ENCODE measurements at places on chromosomes 4 and X. TPM values are rescaled to one million over a fixed set of nuclear protein-coding genes. Genes with fewer than 3 reads are reported as not detected.

GRCh38 chr4:129641179-129641578 lies 545.2 kb downstream of the C4orf33 start:
- no peaks in the 10 kb centered on the region for H3K4me1 ChIP-seq
- no peak overlapping the region for H3K27ac ChIP-seq
- no peaks in the 10 kb centered on the region for H3K27me3 ChIP-seq
- H3K4me3 ChIP-seq: no peak overlapping the region
- peak; percentile 33 for DNase-seq

MGARP gene
- 0.22 TPM for total RNA-seq

- no peak for DNase-seq
- no peak overlapping the region for H3K27ac ChIP-seq
- peaks cover 7% of the 10 kb centered on the region for H3K27me3 ChIP-seq
- no peaks in the 10 kb centered on the region for H3K36me3 ChIP-seq
Observed at GRCh38 chr4:10733481-10734062, 49.0 kb upstream of the CLNK start.

OTUD6A gene
- not detected for total RNA-seq

NMU gene
- total RNA-seq: not detected

- no peak for DNase-seq
- no peak overlapping the region for H3K4me3 ChIP-seq
- H3K36me3 ChIP-seq: no peaks in the 10 kb centered on the region
- no peak overlapping the region for H3K27ac ChIP-seq
- no peaks in the 10 kb centered on the region for H3K4me1 ChIP-seq
- no peaks in the 10 kb centered on the region for H3K27me3 ChIP-seq
Observed at GRCh38 chr4:62644372-62644771, 1444.2 kb downstream of the ADGRL3 start.

DNA sequence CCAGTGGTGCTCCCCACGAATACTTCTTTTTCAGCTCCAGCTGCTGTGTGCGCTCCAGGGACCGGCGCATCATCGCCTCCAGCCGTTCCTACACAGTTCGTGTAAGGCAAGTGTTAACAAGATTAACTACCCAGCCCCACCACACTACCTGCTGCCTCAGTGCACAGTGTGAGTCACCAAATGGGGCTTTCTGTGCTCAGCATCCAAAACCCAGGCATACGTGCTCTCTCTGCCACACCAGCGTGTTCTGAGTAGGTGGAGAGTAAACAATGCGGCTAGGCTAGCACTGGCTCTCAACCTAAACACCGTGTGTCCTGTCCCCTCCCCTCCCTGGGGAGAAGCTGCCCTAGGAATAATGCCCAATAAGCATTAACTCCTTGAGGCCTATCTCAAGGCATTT lies 60.0 kb downstream of the MAP7D2 start:
- no peak for DNase-seq
- no peaks in the 10 kb centered on the region for H3K36me3 ChIP-seq
- H3K27ac ChIP-seq: no peak overlapping the region
- H3K27me3 ChIP-seq: no peaks in the 10 kb centered on the region
- no peak overlapping the region for H3K4me3 ChIP-seq
- peaks cover 2% of the 10 kb centered on the region for H3K4me1 ChIP-seq

NDNF gene
- not detected for total RNA-seq

PLXNA3 gene
- total RNA-seq: 33.7 TPM

DNA sequence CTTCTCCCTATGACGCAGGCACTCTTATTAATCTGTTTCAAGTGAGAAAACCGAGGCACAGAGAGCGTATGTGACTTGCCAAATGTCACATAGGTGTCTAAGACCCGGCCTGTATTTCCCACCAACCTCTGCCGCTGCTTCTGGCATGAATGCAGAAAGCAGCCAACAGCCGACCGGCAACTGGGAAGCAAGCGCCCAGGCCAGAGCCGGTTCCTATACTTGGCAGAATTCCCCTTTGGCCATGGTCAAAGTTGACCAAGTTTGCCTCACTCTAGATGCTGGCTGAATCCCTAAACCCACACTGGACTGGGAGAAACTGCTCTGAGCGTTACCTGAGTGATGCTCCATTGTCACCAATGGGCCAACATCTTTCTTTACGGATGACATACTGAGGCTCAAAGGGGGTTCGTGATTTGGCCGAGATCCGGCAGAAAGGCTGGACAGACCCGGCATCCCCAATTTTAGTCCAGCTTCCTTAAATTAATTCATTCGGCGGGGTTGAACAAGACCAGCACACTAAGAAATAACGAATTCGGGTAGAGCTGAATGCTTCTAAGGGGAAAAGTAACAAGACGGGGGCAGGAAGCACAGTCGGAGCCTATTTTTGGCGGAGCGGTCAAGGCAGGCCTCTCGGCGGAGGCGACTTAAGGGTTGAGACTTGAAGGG lies 11.2 kb downstream of the MSX1 start:
- H3K27me3 ChIP-seq: peaks cover 73% of the 10 kb centered on the region
- H3K4me3 ChIP-seq: no peak overlapping the region
- peaks cover 12% of the 10 kb centered on the region for H3K4me1 ChIP-seq
- H3K27ac ChIP-seq: no peak overlapping the region
- no peaks in the 10 kb centered on the region for H3K36me3 ChIP-seq

- H3K27me3 ChIP-seq: no peaks in the 10 kb centered on the region
- no peak overlapping the region for H3K4me3 ChIP-seq
- H3K4me1 ChIP-seq: no peaks in the 10 kb centered on the region
- DNase-seq: no peak
Observed at GRCh38 chr4:172698256-172698655, 470.4 kb upstream of the GALNT7 start.

DNA sequence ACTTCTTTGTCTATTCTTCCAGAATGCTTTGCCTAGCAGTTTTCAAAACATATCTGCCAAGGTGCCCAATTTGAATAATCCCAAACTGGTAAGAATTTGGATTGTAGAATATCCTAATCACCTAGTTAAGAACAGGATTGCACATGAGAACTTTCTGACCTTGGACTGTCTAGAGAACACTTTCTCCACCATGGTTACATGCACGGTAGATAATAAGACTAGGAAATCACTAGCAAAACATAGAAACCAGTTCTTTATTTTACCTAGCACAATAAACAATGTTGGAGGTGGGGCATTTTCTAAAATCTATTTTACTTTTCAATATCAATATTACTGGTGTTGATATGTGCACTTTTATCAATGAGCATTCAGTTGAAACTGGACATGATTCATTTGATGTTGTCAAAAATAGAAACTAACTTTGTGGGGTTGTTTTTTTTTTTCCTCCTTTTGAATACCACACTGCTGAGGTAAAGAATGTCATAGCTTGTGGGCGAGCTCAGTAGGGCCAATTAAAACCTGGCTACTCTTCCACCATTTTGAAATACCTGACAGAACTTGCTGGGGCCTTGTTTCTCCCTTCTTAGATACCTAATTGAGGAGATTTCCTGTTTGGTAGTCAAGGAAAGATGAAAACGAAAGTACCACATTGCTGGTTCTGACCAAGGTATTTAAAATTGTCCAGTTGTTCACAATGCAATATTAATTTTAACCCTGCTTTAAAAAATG lies 10.4 kb downstream of the MID1IP1 start:
- H3K27me3 ChIP-seq: no peaks in the 10 kb centered on the region
- H3K27ac ChIP-seq: peak overlapping the region; percentile 88
- peaks cover 42% of the 10 kb centered on the region for H3K4me1 ChIP-seq

DNA sequence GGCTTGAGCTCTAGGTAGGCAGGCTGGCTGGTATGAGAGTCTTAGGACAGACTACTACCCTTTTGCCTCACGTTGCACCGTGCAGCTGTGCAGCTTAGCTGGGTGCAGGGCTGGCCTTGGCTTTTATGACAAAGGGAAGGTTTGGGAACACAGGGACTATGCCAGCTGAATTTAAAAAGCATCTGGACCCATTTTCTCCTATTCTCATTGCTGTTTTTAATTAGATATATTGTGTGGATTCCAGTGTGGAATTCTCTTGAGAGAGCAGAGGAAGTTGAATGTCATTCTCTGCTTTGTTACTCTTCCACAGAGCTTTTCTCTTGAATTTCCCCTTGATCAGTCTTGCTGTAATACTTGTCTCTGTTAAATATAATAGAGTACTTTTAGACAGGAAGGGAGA lies 192.7 kb downstream of the ZNF330 start:
- no peaks in the 10 kb centered on the region for H3K4me1 ChIP-seq
- no peak overlapping the region for H3K4me3 ChIP-seq

CTAG2 gene
- not detected for total RNA-seq
